ENCODE measurements at places on chromosomes 12 and 14.

DNA sequence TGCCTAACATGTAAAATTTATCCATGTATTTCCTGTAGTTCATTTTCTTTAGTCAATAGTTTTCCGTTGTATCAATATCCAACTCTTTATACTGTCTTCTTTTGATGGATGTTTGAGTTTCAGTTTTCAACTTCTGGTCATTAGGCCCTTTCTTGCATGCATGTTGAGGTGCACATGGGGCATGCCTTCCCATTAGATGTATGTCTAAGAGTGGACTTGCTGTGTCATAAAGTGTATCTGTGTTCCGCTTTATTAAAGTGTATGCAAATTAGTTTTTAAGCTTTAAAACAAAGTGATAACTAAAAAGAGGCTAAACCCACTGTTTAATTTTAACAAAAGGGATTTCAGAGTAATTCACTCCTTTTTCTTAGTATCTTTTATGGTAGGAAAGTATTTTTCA, 441.1 kb downstream of the PCNX1 start:
- no peak for DNase-seq

DNA sequence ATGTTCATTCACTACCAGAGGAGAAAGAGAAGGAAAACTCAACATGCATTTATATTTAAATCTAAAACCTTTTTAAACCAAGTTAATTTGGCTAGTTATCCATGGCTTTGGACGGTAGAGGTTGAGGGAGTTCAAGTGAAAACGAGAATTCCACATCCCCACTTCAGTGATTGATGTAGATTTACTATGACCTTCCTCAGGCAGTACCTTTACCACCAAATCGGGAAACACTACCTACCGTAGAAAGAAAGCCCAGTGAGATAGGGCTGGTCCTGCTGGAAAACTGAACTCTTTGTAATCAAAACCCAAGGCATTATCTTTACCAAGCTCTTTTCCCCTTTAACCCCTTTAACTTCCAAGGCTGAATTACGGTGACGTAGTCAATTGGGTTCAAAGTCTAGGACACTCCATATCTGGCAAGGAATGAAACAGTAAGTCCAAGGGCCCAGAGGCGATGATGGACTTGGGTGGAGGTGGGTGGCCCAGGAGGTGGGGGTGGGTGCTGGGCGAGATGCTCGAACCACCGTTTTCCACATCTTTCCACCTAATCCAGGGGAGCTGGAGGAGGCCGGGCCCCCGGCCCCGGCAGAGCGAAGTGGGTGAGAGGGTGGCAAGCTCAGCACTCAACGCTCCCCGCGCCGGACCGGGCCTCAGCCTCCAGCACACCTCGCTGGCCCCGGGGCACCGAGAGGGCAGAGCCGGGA, 618 bp downstream of the SEC23A start:
- DNase-seq = peak; percentile 50

DNA sequence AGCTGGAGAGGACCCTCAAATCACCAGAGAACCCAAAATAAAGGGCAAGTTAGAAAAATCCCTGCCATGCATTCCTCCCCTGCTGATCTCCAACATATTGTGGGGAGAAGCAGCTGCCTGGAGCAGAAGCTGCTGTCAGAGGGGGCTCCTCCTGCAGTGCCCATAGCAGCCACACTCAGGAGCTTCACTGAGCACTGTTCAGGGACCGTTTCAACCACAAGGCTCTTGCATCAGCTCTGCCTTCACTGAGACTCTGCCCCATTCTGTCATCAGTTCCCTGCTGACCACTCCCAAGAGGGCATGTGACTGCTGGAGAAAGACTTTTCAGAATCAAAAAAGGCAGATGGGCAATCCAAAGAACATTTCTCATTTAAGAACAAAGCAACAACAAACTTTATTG, 392.7 kb downstream of the GALC start:
- DNase-seq = no peak

- DNase-seq = no peak
Observed at GRCh38 chr12:89507015-89507824, 17.4 kb downstream of the GALNT4 start.

DNA sequence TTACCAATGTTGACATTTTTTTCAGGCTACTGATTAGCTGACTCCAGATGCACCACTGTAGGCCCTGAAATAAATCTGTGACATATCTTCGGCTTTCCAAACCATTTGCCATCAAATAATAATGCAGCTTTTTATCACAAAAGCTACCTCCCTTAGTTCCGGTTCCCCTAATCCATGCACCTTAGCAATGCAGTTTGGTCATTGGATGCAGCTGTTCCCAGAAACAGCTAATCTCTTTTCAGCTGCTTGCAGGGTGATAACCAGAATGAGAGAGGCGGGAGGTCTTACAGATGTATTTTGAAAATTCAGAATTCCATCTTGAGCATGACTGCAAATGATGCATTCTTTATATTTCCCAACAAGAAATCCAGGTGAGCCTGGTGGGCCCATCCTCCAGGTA, 646.2 kb downstream of the SOX5 start:
- DNase-seq = no peak

- no peak for DNase-seq
Observed at GRCh38 chr14:90613453-90613852, 202.8 kb downstream of the TTC7B start.

DNA sequence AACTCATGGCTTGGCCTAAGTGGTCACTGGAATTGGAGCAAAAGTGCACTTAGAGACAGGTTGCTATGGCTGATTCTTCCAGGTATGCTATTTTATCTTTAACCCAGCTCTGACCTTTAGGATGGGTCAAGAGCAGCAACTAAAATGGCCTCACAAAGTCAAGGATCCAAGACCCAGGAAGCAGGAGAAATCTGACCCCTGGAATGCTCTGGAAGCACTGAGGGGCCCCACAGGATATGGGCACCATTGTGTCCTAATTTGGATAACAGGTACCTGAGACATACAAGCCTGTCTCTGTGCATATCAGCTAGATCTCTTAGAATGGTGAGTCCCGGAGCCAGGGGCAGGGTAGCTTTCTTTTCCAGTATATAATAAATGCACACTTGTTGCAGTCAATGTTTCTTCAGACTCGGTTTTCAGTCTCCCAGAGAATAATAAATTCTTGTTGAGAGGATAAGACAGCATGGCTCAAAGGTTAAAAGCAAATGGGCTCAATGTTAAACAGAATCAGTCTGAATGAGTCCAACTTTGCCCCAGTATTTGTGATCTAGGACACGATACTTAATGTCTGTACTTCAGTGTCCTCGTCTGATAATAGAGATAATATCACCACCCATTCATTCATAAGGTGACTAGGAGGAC, 29.3 kb upstream of the TMCC3 start:
- DNase-seq = no peak

DNA sequence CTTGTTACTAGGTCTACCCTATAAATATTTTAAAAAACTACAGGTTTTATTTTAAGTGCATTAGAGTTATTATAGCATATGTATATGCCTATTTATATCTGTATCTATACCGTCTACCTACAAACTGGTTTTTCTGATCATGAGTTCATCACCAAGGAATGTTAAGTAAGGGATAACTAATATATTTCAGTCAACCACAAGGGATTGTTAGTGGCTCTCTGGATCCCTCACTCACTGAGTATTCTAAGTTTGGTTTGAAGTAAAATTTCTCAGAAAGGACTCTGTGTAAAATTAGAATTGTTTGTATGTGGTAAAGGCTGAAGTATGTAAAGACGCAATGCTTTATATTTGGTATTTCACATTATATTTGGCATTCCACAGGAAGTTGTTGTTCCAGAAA, 4.8 kb downstream of the EPYC start:
- DNase-seq = no peak

GRCh38 chr14:24136684-24137528, 912 bp downstream of the PSME1 start:
- no peak for DNase-seq
